Hepatic stellate cell (primary cell): ENCODE measurements at places on chromosomes 7 and 10.

DNA sequence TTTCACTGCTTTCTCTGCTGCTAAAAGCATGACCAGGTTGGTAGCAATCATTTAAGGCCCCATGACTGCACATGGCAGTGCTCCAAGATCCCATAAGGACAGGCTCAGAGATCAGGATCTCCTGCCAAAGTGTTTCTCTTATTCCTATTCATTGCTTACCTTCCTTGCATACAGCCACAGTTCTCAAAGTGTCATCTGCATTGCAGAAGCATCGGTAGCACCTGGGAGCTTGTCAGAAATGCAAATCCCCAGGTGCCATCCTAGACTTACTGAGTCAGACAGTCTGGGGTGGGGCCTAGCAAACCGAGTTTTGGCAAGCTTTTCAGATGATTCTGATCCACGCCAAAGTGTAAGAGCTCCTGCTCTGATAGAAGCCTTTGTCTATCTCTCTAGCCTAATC, 489.0 kb upstream of the AUTS2 start:
- no peak for DNase-seq

GRCh38 chr10:1627945-1628344, 109.4 kb downstream of the ADARB2 start:
- no peak for DNase-seq

DNA sequence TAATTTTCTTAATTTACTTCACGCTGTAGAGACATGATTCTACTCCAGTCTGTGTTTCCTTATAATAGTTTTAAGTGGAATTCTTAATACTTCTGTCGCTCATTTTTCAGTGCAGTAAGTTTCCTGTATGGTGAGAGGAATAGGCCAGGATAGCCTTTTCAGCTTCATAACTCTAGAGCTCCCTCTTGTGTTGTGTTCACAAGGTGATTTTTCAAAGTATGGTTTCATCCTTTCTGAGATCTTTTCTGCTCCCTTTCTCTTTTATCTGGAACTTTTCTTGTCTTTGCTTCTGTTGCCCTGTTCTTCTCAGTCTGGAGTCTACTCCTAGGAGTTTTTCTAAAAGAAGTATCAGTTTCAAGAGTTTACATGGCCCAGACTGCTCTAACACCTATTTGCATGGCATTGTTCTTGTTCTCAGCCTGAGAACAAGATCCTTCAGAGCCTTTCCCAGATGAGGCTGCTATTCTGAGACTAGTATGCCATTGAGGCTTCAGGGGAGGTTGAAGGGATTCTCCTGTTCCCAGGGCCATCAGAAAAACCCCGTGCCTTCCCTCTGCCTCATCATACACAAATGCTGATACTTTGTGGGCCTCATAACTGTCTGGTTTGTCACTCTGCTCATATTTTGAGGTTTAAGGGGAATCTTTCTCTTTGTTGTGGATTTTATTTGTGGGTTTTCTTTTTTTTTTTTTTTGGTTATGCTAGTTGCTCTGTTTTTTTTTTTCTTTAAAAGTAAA, 21.8 kb downstream of the NET1 start:
- DNase-seq = peak; percentile 41

DNA sequence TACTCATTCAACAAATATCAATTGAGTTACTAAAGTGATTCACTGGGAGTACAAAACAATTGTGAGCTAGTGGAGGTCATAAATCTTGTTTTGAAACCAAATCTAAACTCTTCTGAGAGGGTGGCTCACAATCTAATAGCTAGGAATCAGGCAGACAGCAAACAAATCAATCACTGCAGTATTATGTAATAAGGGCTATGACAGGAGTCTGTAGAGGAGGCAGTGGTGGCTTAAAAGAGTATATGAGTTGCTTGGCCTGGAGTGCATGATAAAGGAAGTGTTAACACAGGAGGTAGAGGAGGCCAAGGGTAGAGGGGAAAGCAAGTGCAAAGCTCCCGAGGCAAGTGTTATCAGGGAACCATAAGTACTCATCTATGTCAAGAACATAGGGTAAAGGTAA, 16.5 kb downstream of the MYPN start:
- DNase-seq = no peak

GRCh38 chr7:30214651-30215137, 69.7 kb upstream of the ZNRF2 start:
- no peak for DNase-seq

- DNase-seq = no peak
These were observed 39.2 kb upstream of the SDHAF3 start for GRCh38 chr7:97078023-97078969.
